ENCODE measurements at places on chromosomes 2 and 18.
A peak's percentile ranks its signal among the peaks of the same experiment; 100 is the strongest.

DNA sequence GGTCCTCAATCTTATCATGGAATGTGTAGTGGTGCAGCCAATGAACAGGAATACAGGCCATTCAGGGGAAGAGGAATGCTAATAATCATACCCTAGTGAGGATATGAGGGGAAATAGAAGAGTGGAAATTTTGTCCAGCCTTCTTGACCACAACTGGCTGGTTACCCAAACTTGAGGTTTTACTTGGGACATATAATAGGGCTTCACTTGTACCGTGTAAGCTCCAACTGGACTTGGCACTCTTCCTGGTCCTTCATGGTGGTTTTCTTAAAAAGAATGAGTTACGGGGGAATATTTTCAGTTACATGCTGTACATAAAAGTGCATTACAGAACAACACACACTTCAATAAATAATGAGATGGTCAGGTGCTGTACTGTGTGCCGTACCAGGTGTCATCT is 234.9 kb upstream of the RASGRP3 start:
- no peak for DNase-seq

DNA sequence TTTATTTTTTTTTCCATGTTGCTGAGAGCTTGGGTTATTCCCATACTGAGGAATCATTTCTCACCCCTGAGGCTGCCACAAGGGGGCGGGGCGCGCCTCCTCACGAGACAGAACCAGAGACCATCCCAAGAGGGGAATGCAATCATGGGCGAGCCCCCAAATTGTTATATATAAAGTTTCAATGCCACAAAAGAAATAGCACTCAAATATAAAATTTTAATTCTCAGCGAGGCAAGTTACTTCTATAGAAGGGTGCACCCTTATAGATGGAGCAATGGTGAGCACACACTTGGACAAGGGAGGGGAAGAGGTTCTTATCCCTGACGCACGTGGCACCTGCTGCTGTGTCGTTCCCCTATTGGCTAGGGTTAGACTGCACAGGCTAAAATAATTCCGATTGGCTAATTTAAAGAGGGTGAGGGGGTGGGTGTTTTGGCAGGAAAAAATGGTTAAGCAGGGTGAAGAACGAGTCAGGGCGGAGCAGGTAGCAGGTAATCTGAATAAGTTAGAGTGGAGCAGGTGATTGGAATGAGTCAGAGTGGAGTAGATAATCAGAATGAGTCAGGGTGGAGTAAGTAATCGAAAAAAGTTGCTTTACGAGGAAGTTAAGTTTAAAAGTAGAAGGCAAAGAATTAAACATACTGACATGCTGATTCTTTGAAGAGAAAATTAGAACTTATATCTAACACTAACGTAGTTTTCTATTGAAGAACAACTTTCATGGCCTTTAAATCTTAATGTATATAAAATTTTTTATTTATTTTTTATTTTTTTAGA is 177.5 kb downstream of the MTCL1 start:
- DNase-seq = no peak

- DNase-seq = peak; percentile 34
These were observed at the start of gene EPHA4 for GRCh38 chr2:221572219-221572820. Gene EPHA4 (minus strand): TSS chr2:221572304. CDS start chr2:221572248, 56 bp downstream.

DNA sequence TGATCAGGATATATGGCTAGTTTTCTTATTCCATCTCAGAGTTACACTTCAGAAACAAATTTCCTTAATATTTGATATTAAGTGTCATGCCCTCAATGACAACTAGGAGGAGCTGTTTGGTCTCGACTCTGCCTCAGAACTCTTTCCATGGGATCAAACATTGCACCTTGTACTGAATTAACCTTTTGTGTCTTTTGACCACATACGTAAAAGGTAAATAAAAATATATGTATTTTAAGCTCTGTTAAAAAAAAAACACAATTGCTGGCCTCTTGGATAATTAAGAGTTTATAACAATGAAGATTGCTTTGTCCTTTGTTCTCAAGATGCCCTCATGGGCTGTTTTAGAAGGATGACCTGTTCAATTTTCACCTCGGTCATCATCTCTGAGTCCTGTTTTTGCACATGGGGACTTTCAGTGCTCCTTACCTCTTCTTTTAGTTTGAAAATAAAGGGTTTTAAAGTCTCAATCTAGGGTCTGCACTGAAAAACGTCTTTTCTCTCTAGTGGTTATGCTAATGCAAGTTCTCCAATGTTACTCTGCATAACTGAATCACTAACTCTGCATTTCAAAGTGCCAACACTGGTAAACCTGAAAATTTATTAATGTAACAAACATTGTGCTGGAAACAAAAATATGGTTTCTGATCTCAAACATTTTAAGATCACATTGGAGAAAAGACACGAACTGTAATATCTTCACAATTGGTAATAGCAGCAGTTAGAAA is 18.8 kb upstream of the FN1 start:
- no peak for DNase-seq

DNA sequence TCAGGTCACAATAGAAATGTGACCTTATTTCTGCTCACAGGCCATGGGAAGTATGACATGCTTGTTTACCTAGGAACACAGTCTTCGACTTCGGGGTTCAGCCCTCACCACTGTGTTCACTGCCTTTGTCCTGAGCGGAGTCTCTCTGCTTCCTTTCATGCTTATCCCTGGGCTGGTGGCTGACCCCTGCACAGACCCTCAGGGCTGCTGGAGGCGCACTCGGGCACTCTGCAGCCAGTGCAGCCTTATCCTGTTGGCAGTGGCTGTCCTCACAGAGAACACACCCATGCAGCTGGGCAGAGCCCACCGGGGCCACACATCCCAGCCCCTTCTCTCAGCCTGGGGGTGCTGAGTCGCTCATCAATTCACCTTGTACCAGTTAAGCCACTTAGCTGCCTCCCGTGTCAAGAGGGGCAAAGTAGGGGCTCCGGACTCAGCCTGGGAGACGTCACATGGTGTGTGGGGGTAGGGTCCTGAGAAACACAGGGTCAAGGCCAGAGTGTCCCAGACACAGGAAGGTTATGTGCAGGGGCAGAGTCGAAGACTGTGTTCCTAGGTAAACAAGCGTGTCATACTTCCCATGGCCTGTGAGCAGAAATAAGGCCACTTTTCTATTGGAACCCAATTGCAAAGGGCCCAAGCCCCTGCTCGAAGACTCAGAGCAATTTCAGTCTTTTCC is 107.5 kb downstream of the FAM210A start:
- DNase-seq = no peak

DNA sequence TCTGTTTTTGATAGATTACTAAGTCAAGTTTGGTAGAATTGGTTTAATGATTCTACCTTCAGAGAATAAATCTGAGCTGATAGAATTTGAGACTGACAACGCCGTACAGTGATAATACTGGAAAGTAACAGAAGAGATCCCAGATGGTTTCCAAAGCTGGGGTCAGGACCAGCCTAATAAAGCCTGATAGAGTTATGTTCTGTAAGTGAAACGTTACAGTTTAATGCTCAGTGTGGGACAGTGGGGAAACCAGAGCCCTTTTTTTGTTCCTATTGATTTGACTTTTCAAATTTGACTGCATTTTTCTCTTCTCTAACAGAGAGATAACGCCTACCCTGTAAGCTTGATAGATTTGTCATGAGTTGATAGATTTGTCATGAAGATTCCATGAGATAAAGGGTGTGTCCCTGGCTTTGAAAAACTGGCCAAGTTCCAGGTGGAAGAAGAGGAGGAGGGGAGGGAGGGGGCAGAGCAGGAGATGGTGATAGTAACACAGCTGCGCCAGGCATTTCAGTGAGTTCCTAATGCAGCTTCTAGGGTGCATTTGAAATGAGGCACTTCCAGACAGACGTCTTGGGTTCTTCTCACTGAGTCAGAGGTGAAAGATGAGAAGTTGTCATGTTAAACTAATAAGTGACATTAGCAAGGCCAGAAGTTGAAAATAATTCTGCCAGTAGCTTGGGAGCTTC is 65.1 kb downstream of the CERS6 start:
- DNase-seq = no peak

DNA sequence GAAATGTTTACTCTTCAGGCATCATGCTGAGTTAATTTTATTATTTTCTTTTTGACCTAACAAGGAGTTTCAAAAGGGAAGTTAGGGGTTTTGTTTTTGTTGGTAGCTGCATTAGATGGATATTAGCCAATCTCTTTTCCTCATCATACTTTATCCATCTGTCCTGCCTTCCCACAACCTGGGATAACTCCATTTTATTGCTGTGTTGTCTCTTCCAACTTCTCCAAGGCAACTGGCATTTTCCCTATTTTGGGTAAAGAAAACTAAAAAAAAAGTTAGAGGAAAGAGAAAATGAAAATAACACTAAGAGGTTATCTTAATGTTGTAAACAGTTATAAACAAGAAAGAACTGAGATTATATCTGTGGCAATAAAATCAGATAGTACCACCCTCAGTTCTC is 147.0 kb downstream of the PID1 start:
- no peak for DNase-seq

DNA sequence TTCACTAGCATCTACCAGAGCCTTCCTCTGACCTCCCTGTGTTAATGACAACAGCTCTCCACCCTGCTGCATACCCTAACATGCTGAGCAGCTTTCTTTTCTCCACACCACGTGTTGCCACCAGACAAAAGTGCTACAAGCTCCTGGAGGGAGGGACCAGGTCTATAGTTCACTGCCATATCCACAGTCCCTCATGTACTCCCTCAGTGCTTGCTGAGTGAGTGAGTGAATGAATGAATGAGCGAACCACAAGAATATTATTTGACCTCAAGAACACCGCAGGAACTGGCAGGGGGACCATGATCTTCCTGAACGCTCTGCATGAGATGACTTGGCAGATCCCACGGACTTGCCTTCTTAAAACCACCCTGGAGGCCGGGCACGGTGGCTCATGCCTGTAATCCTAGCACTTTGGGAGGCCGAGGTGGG is 47.4 kb upstream of the CAB39 start:
- DNase-seq = no peak

DNA sequence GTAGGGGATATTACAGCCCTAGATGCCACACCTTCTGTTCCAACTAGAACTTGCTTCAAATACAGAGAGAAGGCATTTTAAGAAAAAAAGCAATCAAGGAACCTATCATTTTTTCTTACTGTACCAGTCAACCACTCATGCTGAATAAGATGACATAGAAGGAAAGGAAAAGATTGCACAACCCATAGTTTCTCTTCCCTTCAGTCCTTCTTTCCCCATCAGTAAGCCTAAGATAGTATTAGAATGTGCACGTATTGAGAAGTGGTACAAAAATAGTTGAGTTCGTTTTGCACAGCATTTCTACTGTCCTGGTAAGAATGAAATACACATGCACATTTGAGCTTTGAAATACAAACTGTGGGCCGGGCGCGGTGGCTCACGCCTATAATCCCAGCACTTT is 27.0 kb upstream of the HK2 start:
- no peak for DNase-seq

DNA sequence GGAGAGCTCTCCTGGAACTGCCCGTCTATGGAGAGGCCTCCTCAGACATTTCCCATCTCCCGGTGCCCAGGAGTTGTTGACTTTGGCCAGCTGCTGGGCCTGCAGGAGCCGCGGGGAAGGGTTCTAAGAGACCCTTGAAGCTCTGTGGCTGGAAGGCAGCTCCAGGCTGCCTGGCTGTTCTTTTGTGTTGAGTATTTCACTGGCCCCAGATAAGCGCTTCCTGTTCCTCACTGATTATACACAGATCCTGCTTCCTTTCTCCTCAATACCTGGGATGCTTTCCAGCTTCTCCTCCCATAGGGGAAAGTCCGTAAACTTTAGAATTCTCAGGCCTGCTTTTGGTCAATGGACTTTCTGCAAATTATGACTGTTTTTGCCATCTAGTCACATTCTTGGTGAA is 57.8 kb downstream of the TGOLN2 start:
- DNase-seq = no peak

- DNase-seq = no peak
These were observed 837.7 kb upstream of the SLC39A10 start for GRCh38 chr2:194819367-194819766.

DNA sequence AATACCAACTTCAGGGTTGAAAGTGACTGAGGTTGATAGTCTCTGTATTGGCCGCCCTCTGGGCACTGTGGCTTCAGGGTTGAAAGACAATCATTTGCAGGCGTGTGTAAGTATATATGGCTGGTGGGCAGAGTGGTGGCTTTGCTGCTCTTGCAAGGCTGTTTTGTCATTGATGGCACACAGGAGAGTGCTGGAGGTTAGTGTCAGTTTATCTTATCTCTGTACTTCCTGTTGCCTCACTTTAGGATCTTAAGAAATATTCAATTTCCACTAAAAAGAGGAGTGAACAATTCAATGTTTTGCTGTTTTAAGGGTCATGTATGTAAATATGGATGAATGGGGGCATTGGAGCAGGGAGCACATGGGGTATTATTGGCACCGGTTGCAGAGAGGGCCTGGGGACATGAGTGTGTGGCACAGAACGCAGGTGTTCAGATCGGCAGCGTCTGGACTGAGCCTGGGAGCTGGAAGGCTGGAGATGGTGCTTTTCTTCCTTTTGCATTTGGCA is 51.5 kb downstream of the NCK2 start:
- no peak for DNase-seq

DNA sequence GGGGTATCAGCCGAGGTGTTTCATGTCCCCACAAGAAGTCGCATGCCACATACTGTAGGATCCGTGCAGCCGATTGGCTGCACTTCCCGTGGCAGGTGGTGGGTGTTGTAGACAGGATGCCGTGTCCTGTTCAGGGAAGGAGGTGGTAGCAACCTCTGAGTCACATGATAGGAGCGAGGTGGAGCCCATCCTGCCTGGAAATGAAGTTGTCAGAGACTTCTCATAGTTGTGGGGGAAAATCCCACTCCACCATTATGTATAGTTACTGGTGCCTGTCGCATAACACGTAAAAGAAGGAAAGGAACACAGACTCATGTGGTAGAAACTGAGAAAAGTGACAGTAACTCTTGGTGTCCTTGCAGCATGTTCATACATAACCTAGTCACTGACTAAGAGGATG is 91.4 kb upstream of the IL1R2 start:
- no peak for DNase-seq

GRCh38 chr2:106782681-106783080 is 103.3 kb downstream of the ST6GAL2 start:
- no peak for DNase-seq

GRCh38 chr18:79465392-79465991 is 69.8 kb downstream of the NFATC1 start:
- no peak for DNase-seq

DNA sequence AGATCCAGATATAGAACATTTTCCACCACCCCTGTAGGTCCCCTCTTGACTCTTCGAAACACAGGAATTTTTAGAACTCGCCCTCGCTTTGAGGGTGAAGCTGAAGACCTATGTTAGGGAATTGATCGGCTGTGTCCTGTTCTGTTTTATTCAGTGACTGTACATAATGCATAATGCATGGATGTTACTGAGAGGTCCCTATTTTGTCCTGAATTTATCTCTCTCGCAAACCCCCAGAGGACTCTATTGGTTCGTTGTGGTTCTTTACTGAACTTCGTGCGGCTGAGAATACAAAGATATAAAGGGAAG is 431 bp upstream of the EIF5B start:
- no peak for DNase-seq

DNA sequence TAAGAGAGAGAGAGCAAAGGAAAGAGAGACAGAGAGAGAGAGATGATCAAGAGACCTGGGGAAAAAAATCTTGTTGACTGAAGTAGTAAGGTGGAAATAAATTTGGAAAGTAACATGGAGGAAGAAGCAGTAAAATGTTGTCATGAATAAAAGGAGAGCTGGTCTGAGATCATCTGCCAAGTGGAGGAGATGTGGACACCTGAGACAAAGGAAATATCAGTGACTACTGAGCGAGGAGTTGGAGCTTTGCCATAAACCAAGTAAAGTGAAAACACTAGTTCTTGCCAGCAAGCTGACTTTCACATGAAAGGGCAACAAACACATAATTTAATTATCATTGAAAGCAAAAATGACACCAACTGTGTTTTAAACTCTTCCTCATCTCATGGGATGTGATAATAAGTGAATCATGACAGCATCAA is 49.0 kb upstream of the DSG1 start:
- DNase-seq = peak; percentile 72

- no peak for DNase-seq
These were observed 149.3 kb downstream of the EXOC6B start for GRCh38 chr2:72676341-72677025.

Measured in epithelial cell of prostate (primary cell).